ENCODE measurements at places on chromosomes 6 and 20.

DNA sequence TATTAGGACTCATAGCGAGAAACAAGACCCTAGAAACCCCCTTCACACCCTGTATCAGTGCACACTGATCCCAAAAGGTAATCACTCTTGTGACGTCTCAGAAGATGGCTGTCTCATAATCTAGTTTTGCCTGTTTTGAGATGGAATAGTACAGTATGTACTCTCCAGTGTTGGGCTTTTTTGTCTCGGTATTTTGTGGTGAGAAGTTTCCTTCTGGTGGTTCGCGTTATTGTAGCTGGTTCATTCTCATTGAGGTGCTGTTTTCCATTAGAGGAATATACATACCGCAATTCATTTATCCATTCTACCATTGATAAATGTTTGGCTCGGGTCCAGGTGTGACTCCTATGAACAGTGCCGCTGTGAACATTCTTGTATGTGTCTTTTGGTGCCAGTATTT, 27.9 kb upstream of the MAP3K4 start:
- no peak for DNase-seq

DNA sequence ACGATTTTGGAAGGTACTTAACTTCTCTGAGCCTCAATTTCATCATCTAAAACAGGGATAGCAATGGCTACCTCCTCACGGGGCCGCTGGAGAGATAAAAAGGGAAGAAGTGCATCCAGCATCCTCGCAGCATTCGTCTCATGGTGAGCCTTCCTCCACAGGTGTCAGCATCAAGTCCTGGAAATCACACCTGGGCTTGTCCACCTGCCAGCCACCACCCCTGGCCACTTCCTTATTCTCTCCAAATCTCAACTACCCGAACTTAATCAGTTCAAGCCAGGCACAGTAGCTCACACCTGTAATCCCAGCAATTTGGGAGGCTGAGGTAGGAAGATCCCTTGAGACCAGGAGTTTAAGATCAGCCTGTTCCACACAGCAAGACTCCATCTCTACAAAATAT, 234.5 kb downstream of the LY86 start:
- no peak for DNase-seq

GRCh38 chr6:80366051-80366450, 259.6 kb downstream of the BCKDHB start:
- no peak for DNase-seq

GRCh38 chr20:14360416-14360815, 23.0 kb upstream of the FLRT3 start:
- no peak for DNase-seq

DNA sequence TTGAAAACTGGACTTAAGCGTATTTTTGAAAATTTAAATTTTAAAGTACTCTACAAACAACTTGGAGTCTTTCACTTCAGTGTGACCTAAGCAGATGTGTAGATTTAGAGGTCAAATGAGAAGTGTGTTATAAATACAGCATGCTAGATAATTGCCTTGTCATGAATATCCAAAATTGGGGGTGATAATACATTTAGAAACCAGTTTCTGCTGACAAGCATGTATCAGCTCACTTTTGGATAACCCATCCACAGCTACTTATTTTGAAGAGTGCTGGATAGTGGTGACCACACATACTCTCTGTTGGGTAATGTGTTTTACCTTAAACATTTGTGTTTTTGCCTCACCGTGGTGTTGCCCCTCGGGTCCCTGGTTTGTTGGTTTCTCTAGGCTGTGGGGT, 14.9 kb downstream of the RREB1 start:
- DNase-seq: no peak

GRCh38 chr20:62120990-62121775, 1.1 kb upstream of the LSM14B start:
- no peak for DNase-seq

DNA sequence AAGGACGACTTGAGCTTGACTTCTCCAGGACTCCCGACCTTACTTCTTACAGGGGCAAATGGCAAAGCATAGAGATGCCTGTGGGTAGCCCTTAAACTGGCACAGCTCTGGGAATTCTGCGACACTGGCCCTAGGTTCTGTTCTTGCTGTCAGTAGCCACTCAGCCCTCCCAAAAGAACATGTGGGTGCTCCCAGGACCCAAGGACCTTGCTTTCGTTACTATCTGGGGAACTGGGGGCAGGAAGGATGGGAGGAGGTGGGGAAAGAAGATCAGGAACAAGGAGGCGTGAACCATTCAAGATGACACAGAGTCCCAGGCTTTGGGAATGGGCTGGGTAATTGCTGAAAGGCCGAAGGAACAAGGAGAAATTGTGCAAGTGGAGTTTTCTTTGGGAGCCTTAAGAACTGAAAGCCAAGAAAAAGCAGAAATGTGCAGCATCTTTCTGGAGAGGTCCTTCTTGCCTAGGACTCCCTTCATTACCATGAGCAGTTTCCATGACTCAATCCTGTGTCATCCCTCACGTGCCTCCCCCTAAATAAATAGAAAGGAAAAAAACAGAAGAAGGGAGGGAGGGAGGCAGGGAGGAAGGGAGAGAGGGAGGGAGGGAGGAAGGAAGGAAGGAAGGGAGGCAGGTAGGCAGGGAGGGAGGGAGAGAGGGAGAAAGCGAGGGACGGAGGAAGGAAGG, 284.6 kb upstream of the FOXQ1 start:
- DNase-seq: no peak
